ENCODE measurements at places on chromosomes 4 and X.

DNA sequence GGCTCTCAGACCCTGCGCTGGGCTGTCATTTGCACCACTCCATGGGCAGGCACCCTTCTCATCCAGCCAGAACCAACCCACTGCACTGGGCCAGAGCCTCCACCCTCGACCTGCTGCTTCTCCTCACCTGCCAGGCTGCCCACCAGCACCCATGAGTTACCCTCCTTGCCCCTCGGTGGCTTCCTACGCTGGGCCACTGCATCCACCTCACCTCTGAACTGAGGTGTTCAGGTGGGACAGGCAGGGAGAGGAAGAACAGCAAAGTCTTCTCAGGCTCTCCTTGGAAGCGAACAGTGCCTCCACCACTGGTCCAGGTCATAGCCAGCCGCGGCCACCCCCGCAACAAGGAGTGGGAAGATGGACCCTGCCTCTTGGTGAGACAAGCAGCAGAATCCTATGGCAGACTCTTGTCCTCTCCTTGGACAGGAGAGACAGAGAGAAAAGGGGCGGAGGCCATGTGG is 32.4 kb upstream of the HMX1 start:
- H3K4me1 ChIP-seq, result no peaks in the 10 kb centered on the region
- no peaks in the 10 kb centered on the region for H3K36me3 ChIP-seq
- no peak overlapping the region for H3K4me3 ChIP-seq
- DNase-seq, result no peak

DNA sequence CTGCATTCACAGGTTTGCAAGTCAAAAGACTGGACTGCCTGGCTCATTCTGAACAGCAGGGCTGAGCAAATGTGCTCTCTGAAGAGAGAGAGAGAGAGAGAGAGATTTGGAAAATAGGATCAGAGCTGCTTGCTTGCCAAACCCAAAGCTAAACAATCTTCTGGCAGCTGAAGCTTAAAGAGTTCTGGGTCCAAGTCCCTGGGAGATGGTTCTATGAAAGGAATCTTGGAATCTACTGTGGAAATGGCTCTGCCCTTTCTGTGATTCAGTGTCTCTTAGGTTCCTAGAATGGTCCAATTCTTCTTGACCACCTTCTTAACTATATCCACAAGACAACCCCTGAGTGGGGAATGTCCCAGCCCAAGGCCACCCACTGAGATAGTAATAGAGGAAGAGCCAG is 66.1 kb upstream of the EFNB1 start:
- H3K27me3 ChIP-seq, result no peaks in the 10 kb centered on the region
- no peak overlapping the region for H3K27ac ChIP-seq
- no peaks in the 10 kb centered on the region for H3K4me1 ChIP-seq
- H3K36me3 ChIP-seq, result no peaks in the 10 kb centered on the region
- H3K4me3 ChIP-seq, result no peak overlapping the region
- no peak for DNase-seq

- peak; percentile 5 for DNase-seq
- no peak overlapping the region for H3K27ac ChIP-seq
- no peaks in the 10 kb centered on the region for H3K4me1 ChIP-seq
- no peak overlapping the region for H3K4me3 ChIP-seq
- H3K36me3 ChIP-seq, result no peaks in the 10 kb centered on the region
Observed at GRCh38 chr4:73311428-73311827, 52.8 kb upstream of the ANKRD17 start.

- H3K4me3 ChIP-seq, result no peak overlapping the region
- H3K4me1 ChIP-seq, result no peaks in the 10 kb centered on the region
- H3K27me3 ChIP-seq, result no peaks in the 10 kb centered on the region
- no peak for DNase-seq
Observed at GRCh38 chr4:156734965-156735895, 236.4 kb downstream of the PDGFC start.

DNA sequence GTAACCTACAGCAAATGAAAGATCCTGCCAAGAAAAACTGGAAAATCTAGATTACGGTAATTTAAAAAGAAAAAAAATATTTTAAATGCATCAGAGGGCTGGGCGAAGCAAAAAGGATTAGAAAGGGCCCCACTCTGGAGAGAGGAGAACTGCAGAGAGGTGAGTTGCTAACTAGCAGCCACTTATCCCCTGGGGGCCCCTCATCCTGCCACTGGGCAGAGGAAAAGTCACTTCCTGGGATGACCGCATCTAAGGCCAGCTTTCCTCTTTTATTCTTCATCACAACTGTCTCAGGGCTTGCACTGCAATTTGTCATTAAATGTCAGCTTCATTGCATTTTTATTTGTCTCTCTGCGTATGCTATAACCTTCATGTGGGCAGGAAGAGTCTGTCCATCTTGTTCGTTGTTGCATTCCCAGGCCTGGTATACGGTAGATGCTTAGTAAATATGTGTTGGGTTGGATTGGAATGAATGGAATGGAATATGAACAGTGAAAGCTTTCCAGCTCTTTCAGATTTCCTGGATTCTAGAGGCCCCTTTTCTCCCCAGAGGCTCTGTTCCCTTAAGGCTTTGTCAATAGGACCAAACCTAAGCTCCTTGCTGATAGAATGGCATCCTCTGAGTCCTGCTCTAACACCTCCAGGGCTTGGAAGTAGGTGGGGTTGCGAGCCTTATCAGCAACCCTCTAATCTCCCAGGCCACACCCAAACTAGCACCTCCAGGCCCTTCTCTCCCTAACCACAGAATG is 58.9 kb downstream of the TLR10 start:
- H3K36me3 ChIP-seq, result no peaks in the 10 kb centered on the region
- H3K27me3 ChIP-seq, result no peaks in the 10 kb centered on the region
- H3K4me3 ChIP-seq, result no peak overlapping the region
- H3K4me1 ChIP-seq, result peaks cover 14% of the 10 kb centered on the region

- no peak overlapping the region for H3K27ac ChIP-seq
- no peaks in the 10 kb centered on the region for H3K4me1 ChIP-seq
- no peak for DNase-seq
- peaks cover 28% of the 10 kb centered on the region for H3K36me3 ChIP-seq
Observed at GRCh38 chr4:150316332-150317205, 238.3 kb downstream of the DCLK2 start.

DNA sequence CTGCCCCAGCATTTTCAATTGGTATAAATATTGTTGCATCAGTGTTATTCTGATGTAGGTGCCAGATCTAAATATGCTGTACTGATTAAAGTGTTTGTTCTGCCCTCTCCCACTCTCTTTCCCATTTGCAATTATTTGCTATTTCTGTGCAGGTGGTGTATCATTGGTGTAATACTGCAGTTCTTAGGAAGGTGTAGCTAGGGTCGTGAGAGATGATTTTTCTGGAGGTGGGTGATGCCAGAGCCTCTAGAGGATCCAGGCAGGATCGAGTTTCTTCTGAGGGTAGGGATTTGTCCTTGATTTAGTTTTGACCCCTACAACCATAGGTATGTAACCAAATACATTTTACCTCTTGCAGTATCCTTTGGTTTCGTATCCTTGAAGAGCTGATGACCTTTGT is 1.9 kb downstream of the SMAD1 start:
- H3K27ac ChIP-seq, result no peak overlapping the region
- peaks cover 12% of the 10 kb centered on the region for H3K4me1 ChIP-seq

DNA sequence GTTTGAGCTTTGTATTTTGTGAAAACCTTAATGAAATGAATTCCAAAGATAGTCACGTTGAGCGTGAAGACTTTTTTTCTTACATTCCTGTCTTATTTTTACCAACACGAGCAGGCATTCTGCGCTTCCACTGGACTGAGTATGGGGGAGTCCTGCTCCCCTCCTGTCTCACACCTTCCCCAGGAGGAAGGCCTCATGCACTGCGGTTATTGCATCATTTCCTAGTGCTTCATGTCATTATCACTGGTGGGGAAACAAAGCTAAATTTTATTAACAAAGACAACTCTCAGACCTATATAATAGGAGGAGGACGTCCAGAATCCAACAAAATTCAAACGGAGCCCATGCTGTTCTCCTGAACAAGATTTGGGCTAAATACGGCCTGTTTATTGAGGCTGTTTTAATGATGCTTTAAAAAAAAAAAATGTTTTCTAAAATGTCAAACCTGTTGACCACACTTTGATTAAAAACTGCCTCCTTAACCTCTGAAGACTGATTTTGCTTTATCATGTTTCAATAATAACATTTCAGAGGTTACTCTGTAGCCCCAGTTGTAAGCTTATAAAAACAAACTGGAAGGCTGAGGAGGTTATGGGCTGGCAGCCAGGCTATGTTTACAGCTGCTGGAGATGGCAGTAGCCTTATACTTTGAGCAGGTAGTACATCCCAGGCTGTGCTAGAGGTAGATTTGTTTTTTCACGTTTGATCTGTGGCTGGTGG is 118.0 kb downstream of the SOWAHB start:
- no peak overlapping the region for H3K27ac ChIP-seq
- no peak overlapping the region for H3K4me3 ChIP-seq
- no peak for DNase-seq

GRCh38 chr4:44025376-44026020 is 423.1 kb downstream of the KCTD8 start:
- H3K4me3 ChIP-seq, result no peak overlapping the region
- no peak overlapping the region for H3K27ac ChIP-seq
- H3K36me3 ChIP-seq, result no peaks in the 10 kb centered on the region
- no peak for DNase-seq
- H3K27me3 ChIP-seq, result no peaks in the 10 kb centered on the region
- H3K4me1 ChIP-seq, result no peaks in the 10 kb centered on the region

DNA sequence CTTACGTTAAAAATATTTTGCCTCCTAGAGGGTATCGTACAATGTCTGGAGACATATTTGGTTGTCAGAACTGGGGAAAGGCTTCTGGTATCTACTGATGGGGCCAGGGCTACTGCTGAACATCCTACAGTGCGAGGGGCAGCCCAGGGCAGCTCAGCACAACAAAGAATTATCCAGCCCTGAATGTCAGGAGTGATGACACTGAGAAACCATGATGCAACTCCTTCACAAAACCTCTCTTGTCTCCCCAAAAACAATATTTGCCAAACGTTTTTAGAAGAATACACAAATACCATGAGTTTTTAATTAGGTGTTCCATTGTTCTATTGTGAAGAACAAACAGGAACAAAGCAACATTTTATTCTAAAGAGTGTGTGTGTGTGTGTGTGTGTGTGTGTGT is 43.4 kb upstream of the CLNK start:
- no peak overlapping the region for H3K27ac ChIP-seq
- no peaks in the 10 kb centered on the region for H3K36me3 ChIP-seq
- no peaks in the 10 kb centered on the region for H3K4me1 ChIP-seq
- DNase-seq, result no peak
- H3K4me3 ChIP-seq, result no peak overlapping the region

DNA sequence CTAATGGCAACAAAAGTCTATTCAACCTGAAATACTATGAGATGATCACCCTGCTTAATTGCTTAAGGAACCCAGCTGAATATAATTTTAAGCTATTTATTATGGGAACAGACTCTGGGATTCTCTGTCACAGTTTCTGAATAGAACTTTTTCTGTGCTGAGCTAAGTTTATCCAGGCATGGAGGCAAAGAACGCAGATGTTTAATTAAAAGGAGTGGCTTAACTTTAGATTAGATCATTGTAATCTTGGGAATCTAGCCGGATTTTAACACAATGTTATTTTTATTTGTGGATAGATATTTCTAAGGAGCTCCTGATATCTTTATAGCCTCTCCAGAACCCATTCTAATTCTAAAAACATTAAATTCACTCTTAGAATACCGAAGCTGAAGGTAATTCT is 353.4 kb downstream of the STIM2 start:
- DNase-seq, result no peak
- H3K4me1 ChIP-seq, result no peaks in the 10 kb centered on the region
- H3K27ac ChIP-seq, result no peak overlapping the region
- H3K36me3 ChIP-seq, result no peaks in the 10 kb centered on the region
- H3K27me3 ChIP-seq, result no peaks in the 10 kb centered on the region
- H3K4me3 ChIP-seq, result no peak overlapping the region

- H3K27me3 ChIP-seq, result no peaks in the 10 kb centered on the region
- H3K36me3 ChIP-seq, result no peaks in the 10 kb centered on the region
Observed at GRCh38 chrX:19882066-19882775, 5.2 kb downstream of the SH3KBP1 start.

DNA sequence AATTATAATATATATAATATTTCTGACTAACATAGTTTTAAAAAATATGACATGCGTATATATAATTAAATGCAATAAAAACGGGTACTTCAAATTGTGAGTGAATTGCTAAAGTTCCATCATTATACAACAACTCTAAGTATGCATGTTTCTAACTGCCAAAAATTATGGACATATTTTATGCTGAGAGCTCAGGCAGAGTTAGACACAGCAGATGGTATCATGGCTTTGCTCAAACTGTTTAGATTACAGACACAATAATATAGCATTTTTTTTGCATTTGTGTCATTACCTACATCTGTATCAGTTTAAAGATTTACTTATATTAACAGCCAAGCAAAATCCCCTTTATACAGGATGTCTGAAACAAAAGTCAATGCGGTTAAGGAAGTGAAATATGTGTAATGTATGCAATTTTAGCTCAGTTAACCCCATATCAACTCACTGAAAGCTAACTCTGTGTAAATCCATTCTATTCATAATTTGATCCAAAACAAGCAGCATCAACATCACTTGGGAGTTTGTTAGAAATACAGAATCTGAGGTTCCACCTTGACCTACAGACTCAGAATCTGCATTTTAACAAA is 119.1 kb upstream of the CNKSR2 start:
- no peaks in the 10 kb centered on the region for H3K36me3 ChIP-seq
- DNase-seq, result no peak
- no peak overlapping the region for H3K4me3 ChIP-seq
- no peaks in the 10 kb centered on the region for H3K27me3 ChIP-seq
- no peaks in the 10 kb centered on the region for H3K4me1 ChIP-seq
- no peak overlapping the region for H3K27ac ChIP-seq

DNA sequence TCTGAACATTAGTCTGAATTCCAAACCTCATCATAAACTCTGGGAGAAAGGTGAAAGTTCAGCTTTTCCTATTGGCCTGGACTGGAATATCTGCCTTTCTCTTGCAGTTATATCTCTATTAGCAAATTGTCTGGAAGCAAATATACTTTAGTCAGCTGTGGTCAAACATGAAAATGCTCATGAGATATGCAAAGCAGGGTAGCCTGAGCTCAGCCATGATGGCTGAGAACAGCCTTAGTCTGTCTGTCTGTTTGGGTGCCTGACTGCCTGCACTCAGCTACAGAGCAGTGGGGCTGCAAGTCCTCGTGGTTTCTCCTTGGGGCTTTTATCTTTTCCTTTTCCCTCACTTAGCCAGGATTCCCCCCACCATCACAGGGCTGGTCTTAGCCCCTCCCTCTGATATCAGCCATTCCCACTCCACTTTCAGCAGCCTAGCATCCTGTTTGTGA is 19.5 kb upstream of the PGRMC2 start:
- DNase-seq, result no peak
- no peaks in the 10 kb centered on the region for H3K27me3 ChIP-seq

All from CD4-positive, alpha-beta T cell (primary cell).